ENCODE measurements at places on chromosomes 6 and 20.

DNA sequence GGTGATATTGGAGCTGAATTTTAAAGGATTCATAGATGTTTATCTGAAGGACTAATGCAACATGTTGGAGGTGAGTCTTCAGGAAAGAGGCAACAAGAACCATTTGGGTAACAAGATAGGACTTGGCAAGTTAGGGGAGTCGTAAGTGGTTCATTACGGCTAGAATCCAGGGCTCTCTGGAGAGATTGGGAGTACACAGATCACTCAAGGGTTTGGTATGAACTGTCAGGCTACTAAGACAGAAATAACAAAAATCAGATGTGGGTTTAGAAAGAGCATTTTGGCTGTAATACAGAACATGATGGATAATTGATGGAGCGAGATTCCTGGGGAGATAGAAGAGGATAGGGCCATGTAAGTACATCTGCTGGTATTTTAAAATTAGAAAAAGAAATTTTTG lies 86.3 kb upstream of the ESR1 start:
- DNase-seq: no peak

DNA sequence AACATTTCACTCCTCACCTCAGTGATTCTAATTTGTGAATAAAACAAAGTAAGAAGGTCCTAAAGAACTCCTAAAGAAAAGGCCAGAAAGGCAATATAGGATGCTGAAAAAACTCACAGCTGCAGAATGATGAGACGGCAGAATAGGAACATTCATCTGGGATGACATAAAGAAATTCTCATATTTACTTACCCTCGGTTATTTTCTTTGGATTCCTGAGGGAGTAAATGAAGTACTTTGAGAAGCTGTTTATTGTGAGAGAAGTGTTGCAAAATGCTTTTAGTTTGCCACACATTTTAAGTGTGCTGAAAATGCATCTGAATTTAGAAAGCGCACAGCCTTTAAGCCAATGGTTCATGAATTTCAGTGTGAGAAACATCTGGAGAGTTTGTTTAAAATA lies 35.7 kb upstream of the RBL1 start:
- no peak for DNase-seq

DNA sequence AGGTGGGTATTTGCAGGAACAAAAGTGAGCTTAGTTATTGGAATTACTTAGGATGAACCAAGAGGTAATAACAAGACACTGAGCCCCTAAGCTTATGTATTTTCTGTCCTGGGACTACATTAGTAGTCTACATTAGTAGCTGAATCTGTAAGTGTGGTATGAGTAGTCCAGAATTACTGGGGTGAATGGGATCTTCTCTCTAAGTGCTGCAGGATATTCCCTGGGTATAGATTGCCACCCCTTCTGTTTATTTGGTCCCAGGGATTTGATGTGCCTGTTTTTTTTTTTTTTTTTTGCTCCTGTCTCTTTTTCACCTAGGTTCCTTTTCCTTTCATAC lies 5.9 kb downstream of the CD2AP start:
- DNase-seq: no peak

- DNase-seq: no peak
These were observed 90.1 kb downstream of the LPA start for GRCh38 chr6:160573943-160574342.

DNA sequence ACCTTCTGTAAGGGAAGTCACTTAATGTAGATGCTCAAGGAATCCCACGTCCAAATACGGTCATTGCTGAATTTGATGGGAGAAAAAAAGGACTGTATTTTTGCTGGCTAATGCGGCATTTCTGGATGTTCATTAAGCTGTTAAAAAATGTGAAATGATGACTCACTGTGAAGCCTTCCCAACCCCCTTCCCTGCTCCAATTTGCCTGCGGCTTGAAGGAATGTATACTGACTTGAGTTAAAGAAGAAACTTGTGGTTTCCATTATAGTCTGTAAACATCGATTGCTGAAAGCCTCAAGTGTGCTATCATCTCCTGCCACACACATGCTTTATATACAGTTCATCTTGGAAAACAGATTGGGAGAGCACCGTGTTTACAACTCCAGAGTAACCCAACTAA lies 249.1 kb upstream of the JAG1 start:
- no peak for DNase-seq

DNA sequence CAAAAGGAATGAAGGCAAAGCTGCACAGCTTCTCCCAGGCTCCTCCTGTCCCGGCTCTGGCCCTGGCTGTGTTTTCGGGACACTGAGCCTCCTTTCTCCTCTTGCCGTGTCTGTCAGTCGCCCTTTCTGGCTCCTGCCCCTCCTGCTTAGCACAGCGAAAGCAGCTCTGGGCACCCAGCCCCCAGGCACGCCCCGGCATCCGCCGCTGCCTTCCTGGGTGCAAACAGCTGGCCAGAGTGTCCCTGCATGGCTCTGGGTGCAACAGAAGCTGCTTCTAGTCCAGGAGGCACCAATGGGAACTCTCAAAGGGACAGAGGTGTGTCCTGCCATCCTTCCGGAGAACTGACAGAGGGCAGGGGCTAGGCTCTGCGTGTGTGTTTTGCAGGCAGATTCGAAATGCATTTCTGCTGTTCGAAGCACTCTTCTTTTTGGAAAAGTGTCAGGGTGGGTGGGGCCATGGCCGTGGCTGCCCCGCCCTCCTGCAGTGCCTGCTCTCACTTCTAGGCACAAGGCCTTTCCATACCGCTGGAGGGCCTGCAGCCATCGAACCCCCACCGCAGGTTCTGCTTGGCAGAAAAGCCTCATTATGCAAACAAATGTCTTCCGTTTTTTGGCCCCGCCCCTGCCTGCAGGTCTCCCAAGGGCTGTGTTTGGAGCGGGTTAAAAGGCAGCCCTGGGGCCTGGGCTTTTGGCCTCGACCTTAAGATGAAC lies 15.5 kb downstream of the COL9A3 start:
- no peak for DNase-seq

- DNase-seq: no peak
These were observed 528.2 kb upstream of the MARCKS start for GRCh38 chr6:113328886-113329381.

GRCh38 chr6:47722194-47722593 lies 23.8 kb downstream of the ADGRF4 start:
- DNase-seq: no peak

DNA sequence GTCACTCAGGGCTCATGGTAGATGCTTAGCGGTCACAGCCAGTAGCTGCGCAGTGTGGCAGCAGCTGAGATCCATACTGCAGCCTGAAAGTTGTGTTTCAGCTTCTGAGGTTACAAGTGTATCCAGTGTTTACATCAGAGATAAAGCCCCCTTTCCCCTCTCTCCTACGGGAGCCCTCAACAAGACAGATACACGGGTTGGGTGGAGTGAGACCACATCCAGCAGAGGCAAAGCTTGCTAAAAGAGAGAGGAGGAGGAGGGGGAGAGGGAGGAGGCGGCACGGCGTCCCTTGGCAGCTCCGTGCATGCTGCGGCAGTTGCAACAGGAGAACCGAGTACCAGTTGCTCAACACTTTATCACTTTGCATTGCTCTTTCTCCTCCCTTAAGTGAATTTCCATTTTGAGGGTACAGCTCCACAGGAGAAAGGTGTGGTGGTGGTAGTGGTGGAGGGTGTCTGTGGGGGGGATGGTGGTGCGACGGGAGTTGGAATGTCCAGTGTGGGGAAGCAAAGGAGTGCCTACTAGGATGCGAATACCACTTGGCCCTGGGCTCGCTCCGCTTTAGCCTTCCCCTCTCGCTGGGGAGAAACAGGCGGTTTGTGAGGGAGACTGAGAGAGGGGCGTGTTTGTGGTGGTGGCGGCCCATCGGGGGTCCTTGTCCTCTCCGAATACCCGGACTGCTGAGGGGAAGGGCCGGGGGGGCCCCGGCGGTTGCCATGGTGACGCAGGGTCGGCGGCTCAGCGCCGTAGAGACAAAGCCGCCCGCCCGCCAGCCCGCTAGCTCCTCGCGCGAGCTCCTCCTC lies 405 bp upstream of the RNF182 start:
- DNase-seq: peak; percentile 25

GRCh38 chr6:23325065-23325464 lies 755.7 kb downstream of the HDGFL1 start:
- DNase-seq: no peak

DNA sequence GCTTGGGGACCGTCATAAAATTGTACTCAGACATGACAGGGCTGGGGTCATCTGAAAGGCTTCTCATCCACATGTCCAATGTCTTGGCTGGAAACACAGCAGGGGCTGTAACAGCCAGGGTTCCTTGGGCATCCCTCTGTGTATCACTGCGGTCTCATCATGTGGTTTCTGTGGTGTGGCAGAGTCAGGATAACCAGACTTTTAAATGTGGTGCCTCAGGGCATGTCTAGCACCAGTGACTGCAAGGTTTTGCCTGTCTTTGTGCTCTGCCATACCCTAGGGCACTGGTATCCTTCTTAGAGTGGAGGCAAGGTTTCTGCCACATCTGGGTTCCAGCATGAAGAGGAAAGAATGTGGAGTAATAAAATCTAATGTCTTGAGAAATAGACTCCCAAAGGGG lies 124.2 kb downstream of the PLEKHG1 start:
- no peak for DNase-seq

DNA sequence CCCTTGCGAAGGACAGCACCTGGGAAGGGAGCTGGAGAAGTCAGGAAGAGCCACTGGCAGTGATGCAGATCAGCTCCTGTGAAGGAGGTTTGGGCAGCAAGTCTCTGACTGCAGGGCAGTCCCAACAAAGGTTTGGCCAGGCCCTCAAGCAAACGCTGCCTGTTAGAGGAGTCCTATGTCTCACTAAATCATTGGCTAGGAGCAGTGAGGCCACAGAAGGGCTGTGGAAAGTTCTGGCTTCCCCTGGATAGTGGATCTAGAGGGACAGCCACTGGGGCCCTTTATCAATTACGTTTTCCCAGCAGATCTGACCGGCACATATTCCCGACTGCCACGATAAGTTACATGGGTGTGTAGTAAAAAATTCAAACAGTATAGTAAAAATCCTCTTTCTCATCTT lies 2.5 kb downstream of the TTPAL start:
- no peak for DNase-seq

DNA sequence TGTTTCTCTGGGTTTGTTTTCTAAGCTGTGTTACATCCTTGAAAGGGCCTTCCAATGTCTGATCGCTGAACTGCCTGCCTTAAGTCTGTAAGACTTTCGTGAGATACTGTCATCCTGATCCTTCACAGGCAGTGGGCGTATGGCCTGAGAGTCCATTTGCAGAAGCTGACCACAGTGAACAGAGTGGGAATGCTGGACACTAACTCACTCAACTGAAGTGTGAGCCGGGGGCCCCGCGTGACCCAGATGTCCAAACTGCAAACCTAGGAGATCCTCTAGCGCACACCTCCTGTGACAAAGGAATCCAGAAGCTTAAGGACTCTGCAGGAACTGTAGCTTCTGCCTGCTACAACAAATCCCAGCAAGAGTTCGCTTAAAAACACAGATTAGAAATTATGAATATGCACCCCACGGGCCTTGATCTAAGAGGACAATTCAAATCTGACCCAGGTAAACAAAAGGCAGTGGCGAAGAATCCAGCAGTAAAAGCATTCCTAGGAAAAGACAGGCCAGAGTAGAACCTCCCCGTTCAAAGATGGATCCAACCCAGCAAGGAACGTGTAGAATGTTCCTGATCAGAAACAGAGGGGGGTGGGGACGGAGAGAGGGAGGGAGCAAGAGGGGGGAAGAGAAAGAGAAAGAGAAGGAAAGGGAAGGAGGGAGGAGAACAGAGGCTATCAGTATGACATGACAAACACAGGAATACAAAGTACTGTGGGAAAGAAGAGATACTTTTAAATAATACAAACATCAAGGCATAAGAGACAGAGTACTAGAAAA lies 135.0 kb upstream of the AFDN start:
- DNase-seq: no peak

- no peak for DNase-seq
These were observed 20.6 kb upstream of the REV3L start for GRCh38 chr6:111503660-111504059.

DNA sequence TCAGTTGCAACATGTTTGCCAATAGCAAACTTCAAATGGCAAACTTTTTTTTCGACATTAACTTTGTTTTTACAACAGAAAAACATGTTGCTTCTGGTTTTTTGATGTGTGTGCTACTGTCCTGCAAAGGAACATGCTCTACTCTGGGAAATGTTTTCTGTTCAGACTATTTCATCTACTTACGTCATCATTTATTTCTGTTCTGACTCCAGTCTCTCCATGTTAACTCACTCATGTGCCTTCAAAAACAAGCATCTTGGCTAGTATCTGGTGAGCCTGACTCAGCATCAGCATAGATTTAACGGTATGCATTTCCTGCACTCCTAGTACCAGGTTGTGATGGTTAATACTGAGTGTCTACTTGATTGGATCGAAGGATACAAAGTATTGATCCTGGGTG lies 36.1 kb upstream of the MAP7 start:
- DNase-seq: no peak

DNA sequence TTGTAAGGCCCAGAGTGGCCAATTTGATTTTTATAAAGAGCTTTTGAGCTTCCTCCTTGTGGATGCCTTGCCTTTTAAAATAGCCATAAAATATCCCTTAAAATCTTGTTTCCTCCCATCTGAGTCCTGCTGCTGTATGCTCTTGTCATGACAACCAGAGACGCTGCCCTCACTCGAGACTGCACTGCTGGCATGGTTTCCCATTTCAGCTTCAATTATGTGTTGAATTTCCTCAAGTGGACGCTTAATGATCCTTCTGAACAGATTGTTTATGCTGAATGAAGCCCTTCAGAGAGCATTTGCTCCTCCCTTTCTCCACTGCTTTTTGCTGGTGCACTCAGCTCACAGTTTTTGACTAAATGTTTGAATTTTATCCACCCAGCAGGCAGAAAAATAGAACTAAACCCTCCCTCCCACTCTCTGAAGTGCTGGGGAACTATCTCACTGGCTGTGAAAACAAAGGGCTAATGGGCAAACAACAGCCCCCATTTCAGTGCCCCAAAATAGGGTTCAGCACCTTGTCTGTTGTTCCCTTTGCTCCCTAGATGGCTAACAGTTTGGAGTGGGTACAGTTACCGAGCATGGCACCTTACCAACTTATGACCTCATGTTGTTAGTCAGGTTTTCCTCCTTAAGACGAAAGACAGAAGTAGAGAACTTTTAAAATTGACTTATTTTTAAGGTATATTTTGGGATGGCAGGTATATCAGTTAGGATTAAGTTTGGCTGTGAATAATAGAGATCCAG lies 45.5 kb upstream of the RNF8 start:
- no peak for DNase-seq

DNA sequence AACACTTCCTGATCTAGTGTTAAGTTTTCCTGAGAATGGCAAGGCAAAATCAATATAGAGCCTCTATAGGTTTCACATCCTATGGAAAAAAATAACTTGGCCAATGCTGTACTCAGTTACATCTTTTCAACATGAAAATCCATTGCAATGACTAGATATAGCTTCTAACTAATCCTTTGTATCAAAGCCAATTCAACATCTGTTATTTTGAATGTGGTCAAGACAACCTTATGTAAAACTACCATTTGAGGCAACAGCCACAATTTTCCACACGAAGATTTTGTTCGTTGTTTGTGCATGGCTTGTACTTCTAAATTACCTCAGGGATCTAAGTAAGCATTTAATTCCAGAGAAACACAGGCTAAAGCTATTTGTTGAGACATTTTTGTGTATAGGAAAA lies 637.8 kb upstream of the EYS start:
- DNase-seq: no peak

- DNase-seq: no peak
These were observed 43.7 kb downstream of the CCDC170 start for GRCh38 chr6:151537556-151537955.
